ENCODE measurements at places on chromosomes 11 and 22. TPM values are rescaled to one million over a fixed set of nuclear protein-coding genes. Genes with fewer than 3 reads are reported as not detected.

Gene SAAL1
- 24.2 TPM for total RNA-seq

Gene CTSD
- total RNA-seq = 138 TPM

Gene GGA1
- 58.8 TPM for total RNA-seq

Gene FXYD6
- not detected for total RNA-seq

Gene RASSF10
- total RNA-seq = not detected
